ENCODE measurements at places on chromosomes 4 and X.

DNA sequence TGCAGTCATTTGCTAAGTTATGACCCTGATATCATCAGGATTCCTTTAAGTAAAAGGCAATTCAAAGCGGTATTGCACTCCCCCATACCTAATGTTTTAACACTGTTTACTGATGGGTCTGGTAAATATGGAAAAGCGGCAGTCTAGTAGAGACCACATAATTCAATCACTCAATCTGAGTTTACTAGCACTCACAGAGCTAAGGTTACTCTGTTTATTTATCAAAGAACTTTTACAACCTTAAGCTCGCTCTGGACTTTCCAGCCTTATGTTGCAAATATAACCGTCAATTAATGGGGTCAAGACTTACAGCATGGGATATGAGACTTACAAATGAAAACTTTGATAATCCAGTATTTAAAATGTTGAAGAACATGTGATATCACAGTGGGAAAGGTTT lies 124.5 kb upstream of the ZCCHC13 start:
- no peak for DNase-seq

DNA sequence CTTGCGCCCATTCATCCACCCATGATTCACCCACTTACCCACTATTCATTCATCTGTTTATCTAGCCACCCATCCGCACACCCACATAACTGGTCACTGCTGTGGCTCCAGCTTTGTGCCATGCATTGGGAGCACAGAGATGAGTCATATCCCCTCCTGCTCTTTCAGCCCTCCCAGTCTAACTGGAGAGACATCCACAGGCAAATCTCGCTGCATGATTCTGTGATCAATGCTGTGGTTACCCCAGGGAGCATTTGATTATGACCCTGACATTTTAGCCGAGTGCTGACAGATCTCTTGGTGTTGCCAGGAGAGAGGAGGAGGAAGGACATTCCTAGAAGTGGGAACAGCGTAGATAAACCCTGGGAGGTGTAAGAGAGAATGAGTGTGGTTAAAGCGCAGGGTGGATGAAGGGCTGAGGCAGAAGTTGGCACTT lies 10.4 kb upstream of the PORCN start:
- no peak for DNase-seq

DNA sequence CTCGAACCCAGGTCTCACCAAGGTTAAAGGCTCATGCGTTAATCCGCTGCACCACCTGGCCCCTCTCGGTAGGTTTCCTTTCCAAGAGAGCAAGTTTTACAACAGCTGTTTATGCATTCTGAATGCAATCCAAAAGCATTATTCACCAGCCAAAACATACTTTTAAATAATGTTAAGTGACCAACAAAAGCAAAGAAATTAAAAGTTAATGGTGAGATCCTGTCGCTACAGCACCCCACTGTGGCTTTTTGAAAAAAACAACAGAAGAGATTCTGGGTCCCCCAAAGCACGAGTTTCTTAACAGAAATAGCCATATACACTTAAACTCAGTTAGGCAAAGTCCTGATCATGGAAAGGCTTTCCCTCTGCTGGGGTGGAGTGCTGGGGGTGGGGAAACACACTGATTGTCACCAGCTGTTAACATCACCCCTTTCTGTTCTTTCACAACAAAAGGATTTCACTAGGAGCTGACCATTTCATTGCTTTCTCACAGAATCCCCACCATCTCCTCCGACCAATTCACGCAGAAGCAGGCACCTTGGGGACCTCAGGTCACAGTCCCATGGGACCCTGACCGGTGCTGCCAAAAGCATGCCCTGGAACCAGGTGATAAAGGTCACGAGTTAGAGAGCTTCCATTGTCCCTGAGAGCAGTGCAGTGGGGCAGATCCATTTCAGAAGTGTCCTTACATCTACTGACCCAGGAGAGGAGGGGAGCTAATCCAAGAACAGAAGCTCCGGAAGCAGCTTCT lies 51.2 kb downstream of the ZNF827 start:
- peak; percentile 56 for DNase-seq

DNA sequence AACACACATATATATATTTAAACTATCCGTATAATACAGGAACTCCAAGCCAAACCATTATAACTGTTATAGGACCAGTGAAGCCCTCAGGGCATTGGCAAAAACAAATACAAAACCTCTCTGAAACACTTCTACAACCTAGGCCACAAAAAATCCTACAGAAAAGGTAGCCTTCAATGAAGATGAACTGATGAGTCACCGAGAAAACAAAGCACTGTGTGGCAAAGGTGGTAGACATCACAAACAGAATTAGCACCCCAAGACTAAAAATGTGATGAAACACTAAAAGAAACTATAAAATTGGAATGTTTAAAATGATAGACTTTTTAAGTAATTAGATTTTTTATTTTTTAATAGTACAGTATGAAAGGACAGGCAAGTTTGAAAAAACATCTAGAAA lies 5.5 kb upstream of the HSPA4L start:
- no peak for DNase-seq

DNA sequence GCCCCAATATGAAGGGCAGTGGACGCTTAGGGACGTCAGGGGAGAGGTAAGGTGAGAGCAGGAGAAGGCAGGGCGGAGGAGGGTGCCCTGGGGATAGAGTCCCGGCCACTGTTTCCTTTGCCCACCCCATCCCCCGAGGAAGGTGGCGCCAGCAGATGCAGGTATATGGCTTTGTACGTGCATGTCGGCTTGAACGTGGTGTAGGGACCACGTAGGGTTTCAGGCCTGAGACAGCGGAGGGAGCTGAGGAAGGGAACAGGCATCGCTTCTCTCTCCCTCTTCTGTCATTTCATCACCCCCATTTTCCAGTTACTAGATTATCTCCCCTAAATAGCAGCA lies 97.9 kb downstream of the PHKA2 start:
- no peak for DNase-seq

GRCh38 chrX:107521877-107522586 lies 72.6 kb downstream of the FRMPD3 start:
- DNase-seq: no peak

GRCh38 chrX:135345107-135345589 lies 35.9 kb downstream of the ETDC start:
- DNase-seq: no peak

DNA sequence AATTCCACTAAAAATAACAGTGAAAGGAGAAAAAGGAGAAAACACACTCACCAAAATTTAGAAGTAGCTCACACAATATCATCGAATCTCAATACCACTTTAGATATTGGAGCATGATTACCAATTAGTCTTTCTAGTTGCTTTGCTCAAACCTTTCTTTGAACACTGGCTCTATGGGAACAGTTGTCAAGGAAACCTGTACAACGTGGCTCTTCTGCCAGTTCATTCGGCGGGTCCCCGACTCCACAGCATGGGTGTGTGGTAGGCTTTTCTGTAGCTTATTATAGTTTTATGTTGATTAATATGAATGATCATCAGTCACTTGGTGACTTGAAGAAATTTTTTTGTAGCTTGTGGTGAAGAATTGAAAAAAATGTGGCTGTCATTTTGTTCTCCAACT lies 50.2 kb upstream of the TMEM150C start:
- no peak for DNase-seq

GRCh38 chrX:16511796-16512776 lies 137.9 kb upstream of the S100G start:
- no peak for DNase-seq

DNA sequence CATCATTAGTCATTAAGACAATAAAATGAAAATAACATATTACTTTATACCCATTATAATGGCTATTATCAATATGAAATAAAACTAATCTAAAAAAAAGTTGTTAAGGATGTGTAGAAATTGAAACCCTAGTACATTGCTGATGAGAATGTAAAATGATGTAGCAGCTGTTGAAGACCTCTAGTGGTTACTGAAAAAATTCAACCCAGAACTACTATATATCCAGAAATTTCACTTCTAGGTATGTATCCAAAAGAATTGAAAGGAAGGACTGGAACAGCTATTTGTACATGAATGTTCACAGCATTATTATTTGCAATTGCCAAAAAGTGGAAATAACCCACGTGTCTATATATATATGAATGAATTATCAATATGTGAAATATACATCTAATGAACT lies 180.3 kb upstream of the KLHL4 start:
- DNase-seq: no peak

GRCh38 chr4:54230484-54231418 lies 1.7 kb downstream of the PDGFRA start:
- peak; percentile 74 for DNase-seq

- no peak for DNase-seq
Observed at GRCh38 chr4:41218703-41219102, 4.4 kb upstream of the APBB2 start.

- peak; percentile 95 for DNase-seq
Observed at GRCh38 chr4:54784161-54784671, 126.5 kb downstream of the KIT start.

DNA sequence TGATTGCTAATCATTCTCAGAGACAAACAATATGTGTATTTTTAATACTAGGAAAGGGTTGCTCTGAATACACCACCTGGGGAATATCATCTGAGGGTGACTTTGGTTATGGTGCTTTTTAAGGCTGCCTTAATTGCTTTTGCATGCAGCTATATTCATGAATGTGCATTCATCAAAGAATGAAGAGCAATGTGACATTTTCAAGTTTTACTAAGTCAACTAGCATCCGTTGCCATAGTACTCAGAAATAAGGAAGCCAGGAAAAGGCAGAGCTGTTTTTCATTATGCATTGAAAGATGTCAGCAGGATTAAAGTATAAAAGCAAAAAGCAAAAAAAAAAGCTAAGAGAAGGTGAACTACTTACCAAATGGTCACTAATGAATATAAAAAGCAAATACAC lies 67.4 kb upstream of the PCDH18 start:
- DNase-seq: no peak

GRCh38 chr4:41532336-41532735 lies 5.6 kb upstream of the LIMCH1 start:
- DNase-seq: no peak

GRCh38 chrX:134640914-134641313 lies 17.4 kb downstream of the PLAC1 start:
- DNase-seq: no peak

- DNase-seq: no peak
Observed at GRCh38 chr4:105992641-105993305, 97.5 kb downstream of the NPNT start.

DNA sequence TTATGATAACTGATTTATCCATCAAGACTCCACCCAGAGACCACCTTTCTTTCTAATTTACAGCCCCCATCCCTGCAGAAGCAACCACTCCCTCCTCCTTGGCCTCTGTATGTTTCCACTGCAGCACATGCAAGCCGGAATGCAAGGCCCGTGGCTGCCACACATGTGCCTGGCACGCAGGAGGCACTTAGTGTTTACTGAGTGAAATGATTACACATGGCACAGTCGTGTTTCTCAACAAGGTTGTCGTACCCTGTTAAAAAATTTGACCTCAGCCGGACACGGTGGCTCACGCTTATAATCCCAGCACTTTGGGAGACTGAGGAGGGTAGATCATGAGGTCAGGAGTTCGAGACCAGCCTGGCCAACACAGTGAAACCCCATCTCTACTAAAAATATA lies 104.3 kb downstream of the APBB2 start:
- no peak for DNase-seq

DNA sequence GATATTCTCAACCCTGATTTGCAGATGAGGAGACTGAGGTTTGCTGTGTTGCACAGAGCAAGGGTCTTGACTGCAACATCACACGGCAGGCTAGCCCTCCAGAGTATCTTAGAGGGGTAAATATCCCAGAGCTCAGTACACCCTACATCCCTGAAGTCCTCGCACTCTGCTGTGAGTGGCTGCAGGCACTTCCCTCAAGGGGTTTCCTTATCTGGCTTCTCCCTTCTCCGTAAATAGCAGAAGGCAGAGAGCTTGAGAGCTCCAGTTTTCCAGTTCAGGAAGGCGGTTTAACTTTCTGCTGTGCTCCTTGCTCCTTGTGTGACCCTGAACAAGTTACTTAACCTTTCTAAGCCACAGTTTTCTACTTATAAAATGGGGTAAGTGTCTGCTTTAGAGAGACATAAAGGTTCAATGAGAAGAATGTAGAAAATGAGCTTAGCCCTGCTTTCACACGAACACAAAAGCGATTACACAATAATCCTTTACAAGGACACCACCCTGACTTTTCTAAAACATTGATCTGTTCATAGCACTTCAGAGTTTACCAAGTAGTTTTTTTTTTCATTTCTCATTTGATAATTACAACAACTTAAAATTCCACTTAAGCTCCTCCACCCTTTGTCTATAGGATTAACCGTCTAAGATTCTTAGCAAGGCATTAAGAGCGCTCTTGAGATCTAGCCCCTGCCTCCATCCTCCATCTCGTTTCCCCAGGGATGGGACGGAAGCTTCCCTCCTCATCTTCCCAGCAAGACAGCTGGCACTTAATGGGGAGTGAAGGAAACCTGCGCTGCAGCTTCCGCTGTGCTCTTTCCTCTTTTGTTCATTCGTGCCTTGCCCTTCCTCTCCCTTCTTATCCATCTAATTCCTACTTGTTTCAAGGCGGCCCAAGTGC lies 68.4 kb downstream of the TAPT1 start:
- no peak for DNase-seq

- no peak for DNase-seq
Observed at GRCh38 chr4:87734936-87735335, 64.4 kb upstream of the IBSP start.

- DNase-seq: no peak
Observed at GRCh38 chrX:14913241-14913640, 40.0 kb downstream of the MOSPD2 start.

- no peak for DNase-seq
Observed at GRCh38 chr4:70903291-70903603, 1.1 kb downstream of the MOB1B start.

- DNase-seq: no peak
Observed at GRCh38 chr4:148053298-148054003, 321.6 kb downstream of the ARHGAP10 start.

DNA sequence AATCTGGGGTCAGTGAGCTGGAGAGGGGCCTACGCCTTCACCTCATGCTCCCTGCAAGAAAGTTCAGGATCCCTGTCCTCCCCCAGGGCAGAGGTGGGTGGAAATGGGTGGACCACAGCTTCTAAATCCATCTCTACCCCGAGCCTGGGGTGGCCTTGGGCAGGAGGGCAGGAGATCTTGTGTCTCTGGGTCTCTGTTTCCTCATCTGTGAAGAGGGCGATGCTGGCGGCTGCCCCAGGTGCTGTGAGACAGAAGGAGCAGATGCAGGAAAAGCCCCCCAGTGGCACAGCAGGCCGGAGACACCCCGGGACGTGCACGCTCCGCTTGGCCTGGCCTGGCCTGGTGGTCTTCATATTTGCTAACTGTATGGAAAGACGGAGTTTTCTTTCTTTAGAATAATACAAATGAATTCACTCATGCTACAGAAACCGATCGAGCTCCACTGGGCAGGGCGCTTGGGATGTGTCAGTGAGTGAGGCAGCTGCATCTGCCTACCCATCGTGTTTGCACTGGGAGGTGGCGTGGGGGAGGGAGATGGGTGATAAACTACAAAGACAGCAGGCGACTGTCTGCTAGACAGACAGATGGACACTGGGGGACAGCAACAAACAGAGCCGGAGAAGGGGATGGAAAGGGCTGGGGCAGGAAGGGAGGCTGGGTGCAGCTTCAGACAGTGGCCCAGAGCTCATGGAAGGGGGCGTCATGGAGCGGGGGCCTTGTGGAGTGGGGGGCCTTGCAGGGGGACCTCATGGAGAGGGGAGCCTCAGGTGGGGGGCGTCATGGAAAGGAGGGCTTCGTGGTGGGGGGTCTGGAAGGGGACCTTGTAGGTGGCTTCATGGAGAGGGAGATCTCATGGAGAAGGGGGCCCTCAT lies 136.2 kb downstream of the CPZ start:
- DNase-seq: no peak

Data from right lung (tissue), 10 donors.